ENCODE measurements at places on chromosomes 1 and 21.

- DNase-seq: peak; percentile 56
Observed at GRCh38 chr1:111399792-111400610, 27.5 kb downstream of the OVGP1 start.

DNA sequence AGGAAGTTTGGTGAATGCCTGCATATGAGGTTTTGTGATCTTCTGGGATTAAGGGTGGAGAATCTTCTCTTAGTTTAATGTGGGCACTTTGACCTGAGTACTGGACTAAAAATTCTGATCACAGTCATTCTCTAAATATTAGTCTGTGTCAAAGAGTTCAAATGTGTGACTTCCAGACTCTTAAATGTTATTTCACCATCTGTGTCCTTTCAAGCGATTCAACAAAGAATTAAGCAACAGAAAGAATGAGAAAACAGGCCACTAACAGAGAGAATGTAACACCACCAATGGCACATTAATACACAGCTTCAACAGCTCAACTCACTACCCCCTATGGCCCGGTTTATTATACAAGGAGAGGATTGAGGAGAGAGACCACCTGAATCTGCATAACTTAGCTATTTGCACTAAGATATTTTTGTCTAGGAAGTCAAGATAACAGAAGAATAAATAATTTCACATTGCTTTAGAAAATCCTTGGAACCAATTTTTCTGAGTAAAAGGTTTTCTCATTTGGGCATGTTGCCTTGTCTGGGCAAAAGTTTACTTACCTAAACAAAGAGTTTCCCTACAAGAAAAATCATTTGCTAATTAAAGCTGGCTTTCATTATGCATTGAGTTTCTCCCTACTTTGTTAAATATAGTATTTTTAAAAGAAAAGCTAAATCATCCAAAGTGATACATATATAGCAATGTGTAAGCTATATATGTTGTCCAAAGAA is 1313.7 kb downstream of the NCAM2 start:
- DNase-seq: no peak

DNA sequence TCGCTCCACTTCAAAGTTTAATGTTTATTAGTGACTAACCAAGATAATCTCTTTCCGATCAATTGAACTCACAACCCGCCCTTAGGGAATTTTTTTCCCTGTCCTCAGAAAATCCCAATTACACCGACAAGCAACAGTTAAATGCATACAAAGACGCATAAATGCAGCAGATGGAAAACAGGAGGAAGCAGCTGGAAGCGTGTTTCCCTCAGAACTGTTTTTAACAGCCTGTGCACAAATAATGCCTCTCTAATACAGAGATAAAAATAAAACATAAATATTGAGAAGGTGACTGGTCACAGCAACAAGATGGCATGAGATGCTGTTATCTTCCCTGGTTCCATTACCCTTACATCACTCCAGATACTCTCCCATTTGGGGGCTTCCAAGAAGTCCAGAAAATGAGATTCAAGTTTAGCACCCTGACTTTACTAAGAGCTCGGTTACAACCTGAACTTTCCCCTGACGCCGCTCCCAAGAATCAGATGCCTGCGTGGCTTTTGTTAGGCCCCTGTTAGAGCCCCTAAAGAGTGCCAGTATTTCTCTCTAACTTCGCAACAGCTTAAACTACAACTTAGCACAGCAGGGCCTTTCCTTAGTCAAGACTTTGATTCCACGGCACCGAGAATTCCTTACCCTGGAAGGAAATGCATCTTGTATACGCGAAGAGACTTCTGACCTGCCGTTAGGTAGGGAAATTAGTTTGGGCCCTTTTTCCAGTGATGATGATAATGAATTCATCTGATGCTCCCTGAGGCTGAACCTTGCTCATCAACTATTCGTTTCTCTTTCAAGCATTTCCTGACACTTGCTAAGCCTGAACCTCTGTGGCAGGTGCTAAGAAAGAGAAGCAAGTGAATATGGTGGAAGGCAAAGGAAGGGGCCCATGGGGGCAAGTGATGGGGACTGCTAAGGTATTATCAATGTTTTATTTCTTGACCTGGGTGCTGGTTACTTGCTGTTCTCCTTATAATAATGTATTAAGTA is 137.7 kb upstream of the SMYD2 start:
- no peak for DNase-seq

DNA sequence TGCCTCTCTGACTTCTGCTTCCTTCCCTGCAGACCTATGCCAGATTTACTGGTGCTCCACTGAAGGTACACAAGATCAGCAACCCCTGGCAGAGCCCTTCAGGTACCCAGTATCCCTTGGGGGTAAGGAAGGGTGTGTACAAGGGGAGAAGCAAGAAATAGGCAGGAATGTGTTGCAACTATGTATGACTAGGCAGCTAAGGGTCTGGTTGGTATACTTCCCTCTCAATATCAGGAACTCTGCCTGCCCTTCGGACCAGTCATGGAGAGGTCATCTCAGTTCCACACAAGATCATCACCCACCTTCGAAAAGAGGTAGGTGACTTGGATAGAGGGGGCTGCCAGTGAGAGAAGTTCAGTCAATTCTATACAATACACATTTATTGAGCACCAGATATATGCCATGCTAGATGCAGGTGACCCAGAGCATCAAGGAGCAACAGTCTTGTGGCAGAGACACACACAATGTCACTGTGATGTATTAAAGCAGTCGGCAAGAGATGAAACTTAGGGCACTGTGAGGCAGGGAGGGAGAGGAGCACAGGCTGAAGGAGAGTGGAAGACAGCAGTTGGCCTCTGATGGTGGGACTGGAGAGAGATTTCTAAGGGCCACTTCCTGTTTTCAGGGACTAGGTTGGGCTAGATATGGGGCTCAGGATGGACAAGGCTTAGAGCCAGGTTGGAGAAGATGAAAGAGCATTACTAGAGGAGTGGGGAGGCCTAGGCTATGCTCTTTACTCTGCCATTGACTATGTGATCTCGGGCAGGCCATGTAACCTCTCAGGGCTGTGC is 2.0 kb downstream of the MTX1 start:
- no peak for DNase-seq

- peak; percentile 85 for DNase-seq
Observed at GRCh38 chr1:230917284-230918135, 49.2 kb upstream of the C1orf198 start.

- DNase-seq: no peak
Observed at GRCh38 chr1:46410156-46411009, 16.3 kb downstream of the FAAH start.

DNA sequence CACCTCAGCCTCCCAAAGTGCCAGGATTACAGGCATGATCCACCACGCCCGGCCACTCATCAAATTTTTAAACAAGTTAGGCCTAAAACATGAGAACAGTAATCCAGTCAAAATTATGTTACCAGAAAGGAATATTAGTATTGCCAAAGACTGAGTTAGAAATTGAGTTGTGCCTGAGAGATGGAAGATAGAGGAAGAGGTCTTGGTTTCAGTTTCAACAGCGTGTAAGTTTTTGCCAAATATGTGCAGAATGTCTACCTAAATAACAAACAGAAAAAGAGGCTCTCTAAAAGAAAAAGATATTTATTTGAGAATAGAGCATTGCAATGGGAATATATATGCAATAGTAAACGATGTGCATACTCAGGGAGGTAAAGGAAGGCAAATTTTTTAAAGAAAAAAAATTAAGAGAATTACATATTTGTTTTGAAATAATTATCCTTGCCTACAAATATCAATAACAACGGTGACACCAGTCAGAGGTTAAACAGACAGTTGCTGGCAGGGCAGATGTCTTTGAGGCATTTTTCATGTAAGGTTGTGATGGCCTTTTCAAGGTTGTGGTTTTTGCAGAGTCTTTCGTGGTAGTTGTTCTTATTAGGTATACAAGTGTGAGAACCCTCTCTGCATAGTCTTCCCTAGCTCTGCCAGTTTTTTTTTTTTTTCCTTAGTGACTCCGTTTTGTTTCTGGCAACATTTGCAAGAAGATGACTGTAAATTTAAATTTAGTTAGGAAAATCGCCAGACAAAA is 2.2 kb upstream of the CD1B start:
- DNase-seq: no peak

DNA sequence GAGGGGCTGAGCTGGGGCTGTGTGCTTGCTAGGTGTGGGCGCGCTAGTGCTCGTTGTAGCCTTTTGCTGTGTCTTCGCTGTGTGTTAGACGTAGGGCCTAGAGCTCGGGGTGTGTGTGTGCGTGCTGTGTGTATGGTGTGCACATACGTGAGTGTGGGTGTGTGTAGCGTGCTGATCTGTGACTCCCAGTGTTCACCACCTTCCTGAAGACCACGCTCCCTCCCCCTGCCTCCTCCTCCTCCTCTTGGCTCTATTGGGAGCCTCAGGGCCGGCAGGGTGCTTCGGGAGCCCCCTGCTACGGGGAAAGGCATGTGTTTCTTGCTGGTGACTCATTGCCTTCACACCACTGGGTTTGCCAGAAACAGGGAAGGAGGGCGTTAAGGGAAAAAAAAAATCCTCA is 9.4 kb upstream of the KCNC4 start:
- DNase-seq: no peak

GRCh38 chr1:2320760-2321667 is 70.3 kb downstream of the MORN1 start:
- DNase-seq: no peak

- DNase-seq: peak; percentile 53
Observed at GRCh38 chr1:12618965-12619791, 1.2 kb upstream of the DHRS3 start.

DNA sequence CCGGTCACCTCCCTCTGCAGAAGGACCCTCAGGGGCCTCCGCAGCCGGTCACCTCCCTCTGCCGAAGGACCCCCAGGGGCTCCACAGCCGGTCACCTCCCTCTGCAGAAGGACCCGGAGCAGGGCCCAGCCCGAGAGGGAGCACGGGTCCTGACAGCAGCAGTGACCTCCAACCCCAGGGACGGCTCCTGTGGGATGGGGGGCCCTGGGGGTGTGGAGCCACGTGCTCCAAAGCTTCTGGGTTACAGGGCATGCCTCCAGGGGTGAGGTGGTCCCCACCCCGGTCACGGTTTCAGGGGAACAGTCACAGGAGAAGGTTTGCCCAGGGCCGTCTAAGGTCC is 40.3 kb downstream of the SLC19A1 start:
- no peak for DNase-seq

DNA sequence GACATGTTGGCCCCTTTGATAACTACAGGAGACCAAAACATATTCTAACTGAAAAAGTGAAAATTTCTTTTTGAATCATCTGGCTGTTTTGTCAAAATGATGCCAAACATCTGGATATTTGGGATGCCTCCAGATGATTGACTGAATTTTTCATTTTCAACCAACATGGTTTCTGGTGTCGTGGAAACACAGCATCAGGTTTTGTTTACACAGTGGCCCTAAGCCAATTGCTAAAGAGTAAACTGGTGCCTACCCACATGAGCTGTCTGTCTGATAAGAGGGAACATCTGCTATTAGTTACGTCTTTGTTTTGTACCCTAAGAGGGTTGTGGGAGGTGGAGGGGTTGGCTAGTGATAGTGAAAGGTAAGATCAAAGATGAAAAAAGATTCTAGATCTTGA is 204.8 kb downstream of the KCNK2 start:
- no peak for DNase-seq

DNA sequence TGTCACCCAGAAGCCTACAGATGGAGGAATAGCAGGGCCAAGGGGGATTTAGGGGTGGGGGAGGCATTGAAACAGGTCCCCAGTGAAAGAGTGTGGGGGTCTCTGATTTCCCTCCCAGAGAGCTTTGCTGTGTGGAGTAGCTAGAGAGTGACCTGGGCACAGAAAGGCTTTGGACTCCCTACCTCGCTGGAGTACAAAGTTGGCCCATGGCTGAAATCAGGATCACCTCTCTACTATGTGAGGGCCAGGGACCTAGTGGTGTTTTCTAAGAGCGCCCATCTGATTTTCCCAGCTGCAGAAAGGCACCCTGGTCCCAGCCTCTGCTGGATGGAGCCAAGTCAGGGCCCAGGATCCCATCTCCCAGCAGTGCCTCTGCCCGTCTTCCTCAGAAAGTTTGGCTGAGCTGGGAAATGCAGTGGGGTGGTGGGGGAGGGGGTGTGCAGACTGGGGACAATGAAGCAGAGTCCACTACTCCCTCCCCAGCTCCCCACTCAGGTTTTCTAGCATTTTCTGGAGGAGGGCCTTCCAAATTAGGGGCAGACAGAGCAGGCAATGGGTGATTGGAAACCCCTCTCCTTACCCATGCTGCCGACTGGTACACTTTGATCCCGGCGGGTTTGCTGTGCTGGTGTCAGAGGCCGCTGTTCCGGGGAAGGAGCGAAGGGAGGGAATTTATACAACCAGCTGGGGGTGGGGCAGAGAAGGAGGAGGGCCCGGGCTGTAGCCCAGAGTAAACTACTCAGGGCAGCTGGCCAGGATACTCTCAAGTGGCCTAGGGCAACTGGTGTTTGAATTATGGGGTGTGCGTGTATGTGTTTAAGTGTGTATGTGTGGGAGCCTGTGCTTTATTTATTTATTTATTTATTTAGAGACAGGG is at the start of gene SELENBP1:
Gene SELENBP1, minus strand, starts transcription at position 648 of the 877 bp plus-strand sequence. Its CDS starts 64 bp downstream, at position 584.
- DNase-seq: no peak

- no peak for DNase-seq
Observed at GRCh38 chr1:15911141-15911540, 63.6 kb downstream of the SPEN start.

GRCh38 chr21:19713313-19713712 is 1284.9 kb upstream of the NCAM2 start:
- no peak for DNase-seq
